ENCODE measurements at places on chromosomes 11 and 22.

- no peak for DNase-seq
Measured at GRCh38 chr22:30208631-30209603, 37.6 kb downstream of the LIF start.

- peak; percentile 50 for DNase-seq
Measured at GRCh38 chr22:23850136-23850611, 7.5 kb upstream of the SLC2A11 start.

DNA sequence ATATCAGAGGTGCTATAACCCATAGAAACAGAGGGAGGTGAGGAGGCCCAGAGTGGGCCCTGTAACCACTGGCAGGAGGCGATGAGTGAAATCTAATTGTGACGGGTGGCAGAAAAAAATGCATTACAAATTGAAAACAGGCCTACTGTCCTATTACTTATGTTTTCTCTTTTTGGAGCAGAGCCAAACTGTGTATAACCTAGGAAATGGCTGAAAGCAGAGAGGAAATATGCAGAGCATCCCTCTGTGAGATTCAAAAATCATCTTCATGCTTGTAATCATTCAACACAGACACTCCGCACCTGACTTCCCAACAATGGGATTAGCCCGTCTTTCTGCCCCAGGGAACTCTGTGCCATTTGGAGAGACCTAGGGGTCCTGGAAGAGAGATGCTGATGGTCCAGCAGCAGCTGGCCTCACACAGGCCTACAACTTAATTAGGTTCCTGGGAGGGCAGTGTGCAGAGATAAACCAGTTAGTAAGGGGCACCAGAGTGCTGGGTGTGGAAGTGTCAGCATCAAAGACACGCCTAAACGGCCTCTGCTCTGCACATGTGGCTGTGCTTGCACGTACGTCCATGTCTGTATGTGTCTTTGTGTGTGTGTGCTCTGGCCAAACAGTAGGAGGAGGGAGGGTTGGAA is 41.8 kb downstream of the MAP6 start:
- no peak for DNase-seq

DNA sequence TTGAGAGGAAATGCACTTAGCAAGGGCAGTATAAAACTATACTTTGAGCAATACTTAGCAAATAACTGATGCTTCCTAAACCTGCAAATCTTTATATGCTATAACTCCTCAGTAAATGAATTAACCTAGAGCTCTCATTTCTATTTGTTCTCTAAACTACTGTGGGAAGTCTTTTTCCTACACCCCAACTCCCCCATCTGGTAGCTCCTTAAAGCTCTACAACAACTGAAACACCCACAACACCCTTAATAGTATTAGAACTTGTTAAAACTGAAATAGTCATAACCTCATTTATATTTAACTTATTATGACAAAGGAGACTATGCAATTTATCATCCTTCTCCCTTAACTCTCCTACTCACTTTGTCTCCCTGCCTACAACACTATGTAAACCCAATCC is 43.4 kb downstream of the GUCY1A2 start:
- no peak for DNase-seq

- no peak for DNase-seq
Measured at GRCh38 chr11:8287297-8287696, 23.6 kb upstream of the LMO1 start.

DNA sequence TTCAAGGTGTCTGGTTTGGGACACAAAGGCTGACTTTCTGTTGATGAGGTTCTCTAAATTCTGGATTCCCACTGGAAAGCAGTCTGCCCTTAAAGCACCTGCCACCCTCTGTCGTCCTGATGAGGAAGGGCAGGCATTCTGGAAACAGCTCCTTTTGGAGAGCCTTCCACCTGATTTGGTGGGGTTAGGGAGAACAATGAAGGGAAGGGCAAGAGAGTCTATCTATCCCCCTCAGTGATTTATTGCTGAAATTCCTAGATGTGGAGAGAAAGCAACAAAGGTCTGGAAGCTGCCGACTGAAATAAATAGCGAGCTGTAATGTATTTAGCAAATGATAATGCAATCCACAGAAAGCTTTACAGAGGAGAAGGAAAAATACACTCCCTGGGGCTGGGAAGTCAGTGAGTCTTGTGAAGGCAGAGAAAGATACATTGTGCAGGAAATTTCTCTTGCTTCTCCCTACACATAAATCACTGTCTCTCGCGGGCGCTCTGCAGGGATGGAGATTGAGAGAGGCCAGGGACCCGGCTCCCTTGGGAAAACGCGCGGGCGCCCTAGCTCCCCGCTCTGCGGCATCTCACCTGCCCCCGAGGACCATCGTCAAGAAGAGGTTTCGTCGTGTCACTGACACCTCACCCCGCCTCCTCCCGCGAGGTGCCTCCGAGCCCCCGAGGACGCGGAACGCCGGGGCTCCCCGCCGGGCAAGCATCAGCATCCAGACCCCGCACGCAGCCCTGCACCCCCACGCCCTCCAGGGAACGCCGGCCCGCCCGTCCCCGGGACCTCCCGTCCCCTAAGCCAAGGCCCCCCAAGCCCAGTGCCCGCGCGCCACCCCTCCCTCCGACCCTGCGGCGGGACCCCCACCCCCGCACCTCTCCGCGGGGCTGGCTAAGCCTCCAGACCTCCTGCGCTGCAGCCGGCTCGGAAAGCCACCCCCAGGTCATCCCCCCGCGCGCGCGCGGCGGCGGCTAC is 673 bp downstream of the CDON start:
- no peak for DNase-seq

DNA sequence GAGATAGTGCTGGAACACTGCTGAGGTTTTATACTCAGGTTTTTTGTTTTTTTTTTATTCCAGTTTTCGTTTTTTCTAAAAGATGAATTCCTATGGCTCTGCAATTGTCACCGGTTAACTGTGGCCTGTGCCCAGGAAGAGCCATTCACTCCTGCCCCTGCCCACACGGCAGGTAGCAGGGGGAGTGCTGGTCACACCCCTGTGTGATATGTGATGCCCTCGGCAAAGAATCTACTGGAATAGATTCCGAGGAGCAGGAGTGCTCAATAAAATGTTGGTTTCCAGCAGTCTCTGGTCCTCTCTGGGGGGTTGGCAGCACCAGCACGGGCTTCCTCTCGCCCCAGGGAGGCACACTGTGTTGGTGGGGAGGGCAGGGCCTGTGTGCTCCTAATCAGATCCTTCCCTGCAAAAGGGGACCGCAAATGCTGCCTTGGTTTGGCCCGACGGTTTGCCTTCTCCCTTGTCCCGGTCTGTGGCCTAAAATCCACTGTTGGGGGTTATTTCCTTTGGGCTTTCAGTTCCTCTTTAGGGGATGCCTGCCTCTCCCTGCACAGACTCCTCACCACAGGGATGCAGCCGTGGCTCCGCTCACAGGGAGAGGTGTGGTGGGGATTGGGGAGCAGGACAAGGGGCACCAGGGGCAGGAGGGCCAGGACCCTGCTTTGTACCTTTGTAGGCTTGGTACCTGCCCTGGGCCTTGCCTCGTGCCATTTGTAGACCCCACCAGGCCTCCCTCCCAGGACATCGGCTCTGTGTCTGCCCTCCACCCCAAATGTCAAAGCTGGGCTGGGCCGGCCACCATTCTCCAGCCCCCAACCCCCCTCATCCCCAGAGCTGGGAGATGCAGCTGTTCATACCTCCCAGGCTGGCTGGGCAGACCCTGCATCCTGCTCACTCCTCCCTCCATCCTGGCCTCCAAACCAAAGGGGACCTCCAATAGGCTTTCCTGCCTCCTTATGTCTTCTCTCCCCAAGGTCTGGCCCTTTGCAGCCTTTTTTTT is 13.5 kb downstream of the MCAT start:
- DNase-seq = no peak

Measured in GM06990 (cell line).